ENCODE measurements at places on chromosomes 5 and 9.

GRCh38 chr9:136865041-136865767, 904 bp downstream of the EDF1 start:
- peak; percentile 80 for DNase-seq

DNA sequence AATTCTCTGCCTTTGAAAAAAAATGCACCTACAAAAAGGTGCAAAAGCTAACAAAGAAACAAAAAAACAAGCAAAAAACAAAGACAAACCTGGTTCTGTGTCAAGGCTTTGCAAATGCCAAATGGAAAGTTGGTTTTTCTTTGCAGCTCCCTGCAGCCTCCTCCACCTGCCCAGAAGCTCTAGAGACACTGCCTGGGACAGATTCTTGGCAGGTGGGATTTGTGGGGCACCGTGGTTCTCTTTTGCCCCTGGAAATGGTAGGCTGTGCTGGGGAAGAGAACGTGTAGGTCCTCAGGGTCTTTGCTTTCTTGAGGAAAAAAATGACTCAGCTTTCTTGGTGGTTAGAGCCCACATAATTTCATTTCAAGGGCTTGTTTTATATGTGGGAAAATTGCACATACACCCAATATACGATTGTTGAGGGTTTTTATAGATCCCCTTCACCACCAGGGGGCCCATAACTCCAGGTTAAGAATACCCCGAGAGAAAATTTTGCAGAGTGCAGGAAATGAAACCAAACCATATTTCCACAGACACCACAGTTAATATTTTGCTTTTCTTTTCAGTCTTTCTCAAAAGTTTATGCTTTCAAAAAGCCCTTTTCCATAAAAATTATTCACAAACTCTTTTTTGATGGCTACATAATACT, 58.7 kb downstream of the NXNL2 start:
- peak; percentile 66 for DNase-seq

GRCh38 chr5:82586661-82587310, 308.6 kb upstream of the RPS23 start:
- DNase-seq = no peak

DNA sequence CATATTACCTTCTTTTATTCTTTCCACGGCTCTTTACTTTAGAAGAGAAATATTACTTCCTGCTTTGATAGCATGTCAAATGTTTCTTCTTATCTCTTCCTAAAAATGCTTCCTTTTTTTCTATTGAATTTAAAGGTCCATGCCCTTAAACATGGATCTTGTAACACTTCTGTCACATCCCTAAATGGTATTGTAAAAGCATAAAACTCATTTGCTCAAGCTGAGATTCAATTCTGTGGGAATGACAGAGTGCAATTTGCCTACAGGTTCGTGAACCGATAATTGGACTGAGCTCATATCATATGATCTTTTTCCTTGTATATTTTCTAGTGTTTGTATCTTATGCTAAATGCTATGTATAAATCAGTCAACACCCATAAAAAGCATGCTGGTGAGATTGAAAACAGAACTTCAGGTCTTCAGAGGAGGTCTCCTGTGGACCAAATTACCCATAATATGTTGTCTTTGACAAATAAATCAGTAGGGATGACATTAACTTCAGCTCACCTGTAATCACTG, 429.3 kb downstream of the TMEM232 start:
- no peak for DNase-seq

- DNase-seq = peak; percentile 31
Measured at GRCh38 chr5:6781716-6782115, 68.5 kb downstream of the TENT4A start.

GRCh38 chr5:77900691-77901090, 124.6 kb upstream of the TBCA start:
- no peak for DNase-seq

DNA sequence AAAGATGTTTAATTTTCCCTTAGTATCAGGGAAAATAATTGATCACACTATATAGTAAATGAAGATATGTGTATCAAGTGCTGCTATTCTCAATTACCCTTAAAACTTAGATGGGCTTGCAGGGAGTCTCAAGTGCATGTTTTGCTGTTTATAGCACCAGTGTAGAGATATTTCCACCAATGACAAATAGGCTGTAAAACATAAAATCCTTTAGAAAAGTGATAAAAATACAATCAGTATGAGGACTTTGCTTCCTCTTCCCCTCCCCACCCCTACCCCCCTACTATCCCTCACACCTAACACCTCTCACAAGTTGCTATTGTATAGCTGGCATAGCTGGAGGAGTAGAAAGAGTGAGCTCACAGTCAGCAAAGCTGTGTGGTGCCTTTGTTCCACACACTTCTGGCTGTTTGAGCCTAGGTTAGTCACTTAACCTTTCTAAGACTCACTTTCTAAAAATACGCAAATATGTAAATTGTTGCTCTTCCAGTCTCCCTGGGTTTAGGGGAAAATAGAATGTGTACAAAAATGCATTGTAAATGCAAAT, 93.1 kb downstream of the PDE4D start:
- no peak for DNase-seq

DNA sequence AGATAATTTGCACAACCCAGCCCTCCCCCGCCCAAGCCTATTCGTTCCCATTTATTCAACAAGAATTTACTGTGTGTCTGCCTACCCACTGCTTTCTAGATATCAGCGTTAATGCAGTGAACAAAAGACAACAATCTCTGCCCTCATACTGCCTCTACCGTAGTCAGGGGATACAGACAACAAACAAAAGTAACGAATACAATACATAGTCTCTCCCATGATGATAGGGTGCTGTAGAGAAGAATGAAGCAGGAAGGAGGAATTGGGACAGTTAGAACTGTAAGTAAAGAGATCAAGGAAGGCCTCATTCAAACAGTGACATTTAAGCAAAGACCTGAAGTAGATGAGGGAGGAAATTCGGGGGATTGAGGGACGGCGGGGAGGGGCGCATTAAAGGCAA, 1.7 kb downstream of the GFM2 start:
- peak; percentile 38 for DNase-seq

DNA sequence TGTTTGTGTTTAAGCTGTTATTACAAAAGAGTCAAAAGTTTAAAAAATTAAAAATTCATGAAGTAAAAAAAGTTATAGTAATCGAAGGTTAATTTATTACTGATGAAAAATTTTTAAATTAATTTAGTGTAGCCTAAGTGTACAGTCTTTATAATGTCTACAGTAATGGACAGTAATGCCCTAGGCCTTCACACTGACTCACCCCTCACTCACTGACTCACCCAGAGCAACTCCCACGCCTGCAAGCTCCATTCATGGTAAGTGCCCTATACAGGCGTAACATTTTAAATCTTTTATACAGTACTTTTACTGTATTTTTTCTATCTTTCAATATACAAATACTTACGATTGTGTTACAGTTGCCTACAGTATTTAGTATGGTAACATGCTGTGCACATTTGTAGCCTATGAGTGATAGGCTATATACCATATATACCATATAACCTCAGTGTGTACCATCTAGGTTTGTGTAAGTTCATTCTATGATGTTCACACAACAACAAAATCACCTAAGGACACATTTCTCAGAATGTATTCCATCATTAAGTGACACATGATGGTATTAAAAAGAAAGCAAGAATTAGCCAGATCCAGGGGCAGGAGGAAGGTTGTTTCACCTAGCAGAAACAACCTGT, 40.1 kb downstream of the DCAF10 start:
- peak; percentile 86 for DNase-seq

DNA sequence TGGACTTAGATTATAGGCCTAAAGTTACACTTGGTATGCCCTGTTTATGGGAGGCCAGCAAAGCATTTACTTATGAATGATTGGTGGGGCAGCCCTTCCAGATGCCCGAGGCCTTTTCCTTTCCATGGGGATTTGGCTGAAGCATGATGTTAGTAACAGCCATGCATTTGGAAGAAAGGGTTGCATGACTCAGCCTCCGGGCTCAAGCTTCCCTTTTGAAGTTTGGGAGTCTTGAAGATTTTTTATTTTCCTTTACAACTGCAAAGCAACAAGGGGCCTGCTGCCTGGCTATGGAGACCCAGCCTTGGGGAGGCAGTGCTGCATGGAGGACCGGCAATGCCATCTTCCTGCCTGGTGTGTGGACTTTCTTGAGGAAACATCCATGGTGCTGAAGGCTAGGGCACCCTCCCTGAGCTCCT, 244.7 kb downstream of the ICE1 start:
- no peak for DNase-seq

DNA sequence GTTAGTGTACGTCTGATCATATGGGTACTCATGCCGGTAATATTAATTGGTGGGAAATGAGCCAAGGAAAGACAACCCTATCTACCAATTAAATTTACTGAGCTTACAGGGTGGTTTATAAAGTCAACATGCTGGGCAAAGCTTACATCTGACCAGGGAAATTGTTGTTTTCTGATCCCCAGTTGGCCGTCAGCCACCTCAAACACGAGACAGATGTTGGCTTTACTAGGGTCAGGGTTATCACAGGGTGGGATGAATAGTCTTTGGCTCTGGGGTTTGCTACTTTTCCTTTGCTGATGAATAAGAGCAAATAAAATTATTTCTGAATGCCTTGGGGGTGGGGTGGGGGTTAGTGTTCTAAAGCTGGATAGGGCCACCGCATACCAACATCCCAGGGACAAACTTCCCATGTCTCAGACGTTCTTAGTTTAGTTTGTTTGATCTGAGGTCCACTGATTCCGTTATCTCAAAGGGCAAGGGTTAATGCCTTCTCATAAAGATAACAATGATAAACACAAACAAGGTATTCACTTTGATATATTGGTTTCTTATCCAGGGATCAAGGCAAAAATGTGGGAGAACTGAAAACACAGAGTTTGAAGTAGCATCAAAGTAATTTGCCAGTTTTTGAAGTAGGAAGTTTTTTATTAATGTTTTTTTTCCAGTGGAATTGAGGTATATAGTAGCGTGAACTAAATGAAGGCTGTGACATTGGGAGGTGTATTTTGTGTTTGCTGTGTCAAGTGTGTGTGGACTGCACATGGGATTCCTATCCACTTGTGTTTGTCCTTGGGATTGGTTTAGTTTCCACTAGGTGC, 109.1 kb upstream of the RPS23 start:
- DNase-seq = no peak

GRCh38 chr9:10130061-10130675, 482.6 kb downstream of the PTPRD start:
- DNase-seq = no peak

DNA sequence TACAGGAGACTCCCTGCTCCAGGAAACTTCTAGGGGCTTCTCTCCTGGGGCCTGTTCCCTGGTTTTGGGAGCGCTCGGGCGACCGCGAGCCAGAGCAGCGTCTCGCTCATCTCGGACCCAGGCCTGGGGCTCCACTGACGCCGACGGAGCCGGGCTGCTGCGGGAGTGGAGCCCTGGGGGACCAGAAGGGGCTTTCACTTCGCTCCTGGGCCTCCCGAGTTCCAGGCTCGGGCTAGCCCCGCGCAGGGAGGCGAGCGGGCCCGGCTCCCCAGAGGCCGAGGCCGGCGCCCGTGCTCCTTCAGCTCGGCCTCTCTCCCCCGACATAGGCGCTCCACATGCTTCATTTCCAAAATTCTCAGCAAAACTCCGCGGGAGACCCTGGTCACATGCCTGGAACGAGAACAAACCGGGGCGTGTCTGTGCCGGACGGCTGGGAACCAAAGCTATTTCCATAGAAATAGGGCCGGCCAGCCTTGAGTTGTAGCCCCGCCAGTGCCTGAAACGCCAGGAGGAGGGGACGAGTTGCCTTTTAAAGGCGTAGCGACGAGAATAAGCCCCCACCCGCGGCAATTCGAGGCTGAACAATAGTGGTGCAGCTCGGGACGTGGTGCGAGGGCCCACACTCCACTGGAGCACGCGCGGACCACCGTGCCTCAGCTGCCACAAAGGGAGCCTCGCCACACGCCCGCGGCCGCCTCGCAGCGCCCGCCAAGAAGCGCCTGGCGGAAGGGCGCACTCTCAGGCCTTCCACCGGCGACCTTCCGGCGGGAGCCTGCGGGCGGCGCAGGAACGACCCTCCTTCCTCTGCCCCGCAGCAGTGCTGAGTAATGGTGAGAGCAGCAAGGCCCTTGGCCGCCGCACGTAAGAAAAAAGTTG, 1.1 kb upstream of the G3BP1 start:
- DNase-seq = peak; percentile 65

GRCh38 chr5:138454121-138454520, 11.2 kb upstream of the EGR1 start:
- no peak for DNase-seq

- peak; percentile 94 for DNase-seq
Measured at GRCh38 chr5:43193181-43193893, 1.3 kb downstream of the NIM1K start.

GRCh38 chr5:147332658-147333057, 97.8 kb downstream of the STK32A start:
- no peak for DNase-seq

- no peak for DNase-seq
Measured at GRCh38 chr9:69085569-69086283, 50.2 kb downstream of the FXN start.

- DNase-seq = no peak
Measured at GRCh38 chr5:91840412-91840811, 457.3 kb upstream of the ARRDC3 start.

DNA sequence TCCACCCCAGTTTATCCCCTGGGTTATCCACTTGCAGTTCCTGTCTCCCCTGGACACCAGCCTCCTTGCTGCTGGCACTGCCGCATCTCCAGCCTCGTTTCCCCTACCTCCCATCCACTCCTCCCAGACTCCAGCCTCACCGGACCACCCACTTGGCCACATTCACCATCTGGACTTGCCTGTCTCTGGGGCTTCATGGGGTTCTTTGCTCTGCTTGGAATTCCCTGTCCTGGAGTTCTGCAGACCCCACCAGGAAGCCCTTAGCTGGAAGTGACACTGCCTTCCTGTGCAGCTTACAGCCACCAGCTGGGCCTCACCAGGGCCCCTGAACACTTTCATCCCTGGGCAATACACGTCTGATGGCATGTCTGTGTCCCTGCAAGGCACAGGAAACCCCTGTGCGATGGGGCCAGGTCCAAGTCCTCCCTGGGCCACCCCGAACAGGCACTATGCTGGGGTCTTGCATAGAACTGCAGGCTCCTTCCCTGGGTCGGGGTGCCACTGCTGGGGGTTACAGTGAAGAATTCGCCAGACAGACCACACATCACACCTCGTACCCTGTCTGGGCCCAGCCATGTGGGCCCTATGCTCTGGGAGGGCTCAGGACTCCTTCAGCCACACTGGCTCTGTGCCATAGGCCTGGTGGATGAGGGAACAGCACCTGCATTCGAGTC, 3.0 kb downstream of the FLT4 start:
- DNase-seq = no peak

- no peak for DNase-seq
Measured at GRCh38 chr9:16119261-16120230, 566.7 kb downstream of the CCDC171 start.

- no peak for DNase-seq
Measured at GRCh38 chr5:5301176-5301575, 121.3 kb upstream of the ICE1 start.

- DNase-seq = no peak
Measured at GRCh38 chr9:112647596-112647995, 70.3 kb downstream of the INIP start.
